Cardiac septum (tissue), 1 donor: ENCODE measurements at places on chromosomes 11 and 22.

DNA sequence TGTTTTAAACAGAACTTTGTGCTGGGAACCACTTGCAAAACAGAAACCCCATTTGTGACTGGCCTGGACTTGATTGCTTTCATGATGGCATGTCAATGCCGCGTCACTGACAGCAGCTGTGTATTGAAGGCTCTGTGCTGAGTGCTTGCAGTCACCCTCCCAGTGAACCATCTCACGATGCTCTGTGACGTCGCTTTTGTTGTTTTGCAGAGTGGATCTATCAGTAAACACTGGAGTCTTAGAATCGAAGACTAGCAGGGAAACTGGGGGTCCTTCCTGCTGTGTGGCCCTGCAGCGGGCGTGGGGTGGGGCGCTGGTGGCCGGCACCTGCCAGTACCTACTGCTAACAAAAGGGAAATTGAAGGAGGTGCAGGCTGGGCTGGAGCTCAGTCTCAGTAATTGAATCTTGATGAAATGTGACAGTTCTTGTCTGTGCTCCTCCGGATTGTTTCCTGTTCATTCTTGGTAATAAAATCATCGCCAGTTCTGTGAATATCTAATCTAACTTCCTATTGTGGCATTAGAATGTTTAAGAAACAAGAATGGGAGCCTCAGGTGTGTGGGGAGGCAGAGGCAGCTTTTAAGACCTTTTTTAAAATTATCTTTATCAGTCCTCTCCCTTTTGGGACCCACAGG is 50.5 kb upstream of the PARVG start:
- no peak for DNase-seq

DNA sequence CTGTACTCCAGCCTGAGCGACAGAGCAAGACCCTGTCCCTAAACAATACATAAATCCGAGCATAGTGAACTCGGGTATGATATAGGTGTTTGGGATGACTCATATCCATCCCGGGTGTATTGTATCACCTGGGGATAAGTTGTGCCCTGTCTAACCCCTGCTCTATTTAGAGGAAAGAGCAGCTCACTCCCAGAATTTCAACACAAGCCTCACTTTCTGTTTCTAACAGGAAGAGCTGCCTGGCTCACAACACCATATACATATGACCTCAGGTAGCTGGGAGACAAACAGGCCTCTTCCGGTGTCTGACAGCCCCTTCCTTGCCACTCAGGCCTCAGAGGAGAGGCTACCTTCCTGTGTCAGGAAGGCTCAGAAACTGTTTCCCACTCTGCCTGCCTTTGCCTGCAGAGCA is 9.9 kb upstream of the MICALL1 start:
- DNase-seq, result no peak

GRCh38 chr22:48712558-48713271 is 1115.0 kb downstream of the BRD1 start:
- peak; percentile 49 for DNase-seq

DNA sequence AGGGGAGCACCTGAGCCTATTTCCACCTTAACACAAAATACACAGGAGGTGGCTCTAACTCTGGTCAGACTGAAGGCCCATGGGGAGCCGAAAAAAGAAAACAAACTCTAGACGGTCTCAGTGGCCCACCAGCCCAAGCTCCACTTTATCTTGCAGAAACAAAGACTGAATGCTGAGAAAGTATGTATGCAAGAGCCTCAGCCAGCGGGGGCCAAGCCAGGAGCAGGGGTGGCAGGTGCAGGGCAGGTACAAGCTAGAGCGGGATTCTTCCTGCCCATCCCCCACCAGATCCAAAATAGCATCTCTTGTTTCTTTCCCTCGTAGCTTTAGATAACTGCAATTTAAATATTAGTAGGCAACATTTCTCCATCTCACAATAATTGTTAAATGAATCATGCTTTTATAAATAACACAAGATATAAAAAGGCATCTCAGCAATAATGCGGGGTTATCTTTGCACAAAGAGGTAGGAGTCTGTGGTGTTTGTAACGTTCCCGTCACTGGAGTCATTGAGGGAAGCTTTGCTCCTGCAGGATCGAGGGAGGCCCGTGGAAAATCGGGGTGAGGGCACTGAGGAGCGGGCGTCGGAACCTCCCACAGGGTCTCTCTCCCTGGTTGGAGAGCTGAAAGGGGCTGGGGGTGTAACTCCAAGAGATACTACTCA is 418.0 kb downstream of the SHANK2 start:
- no peak for DNase-seq

DNA sequence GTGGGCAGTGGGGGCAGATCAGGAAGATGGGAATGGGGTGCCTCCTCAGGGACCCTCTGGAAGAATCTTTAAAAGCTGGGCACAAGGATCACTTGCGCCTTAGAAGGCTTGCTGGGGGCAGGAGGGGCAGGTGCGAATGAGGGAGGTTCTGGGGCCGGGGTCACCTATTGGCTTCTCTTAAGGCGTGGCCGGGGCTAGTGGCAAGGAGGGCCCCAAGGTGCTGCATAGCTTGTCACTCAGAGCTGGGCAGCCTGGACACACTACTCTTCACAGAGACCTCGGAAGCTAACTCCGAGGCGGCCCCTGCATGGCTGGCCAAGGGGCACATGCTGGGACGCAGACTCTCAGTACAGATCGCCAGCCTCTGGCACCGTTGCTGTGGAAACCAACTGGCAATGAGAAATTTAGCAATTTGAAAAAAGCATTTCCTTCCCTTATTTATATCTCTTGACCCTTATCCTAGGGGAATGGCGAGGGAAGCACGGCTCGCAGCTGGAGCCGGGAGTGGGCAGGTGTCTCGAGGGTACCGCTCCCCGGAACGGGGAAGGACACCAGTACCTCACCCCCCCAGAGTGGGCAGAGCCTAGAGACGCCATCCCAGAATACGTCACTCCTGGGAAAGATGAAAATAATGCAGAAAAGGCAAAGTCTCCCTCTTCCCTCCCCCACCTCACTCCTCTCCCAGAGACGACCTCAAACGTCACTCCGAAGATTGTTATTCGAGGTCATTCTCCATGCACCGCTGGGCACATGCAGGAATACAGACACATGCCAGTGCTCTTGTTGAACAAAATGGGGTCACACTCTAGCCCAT is 188.1 kb downstream of the CTTN start:
- no peak for DNase-seq

DNA sequence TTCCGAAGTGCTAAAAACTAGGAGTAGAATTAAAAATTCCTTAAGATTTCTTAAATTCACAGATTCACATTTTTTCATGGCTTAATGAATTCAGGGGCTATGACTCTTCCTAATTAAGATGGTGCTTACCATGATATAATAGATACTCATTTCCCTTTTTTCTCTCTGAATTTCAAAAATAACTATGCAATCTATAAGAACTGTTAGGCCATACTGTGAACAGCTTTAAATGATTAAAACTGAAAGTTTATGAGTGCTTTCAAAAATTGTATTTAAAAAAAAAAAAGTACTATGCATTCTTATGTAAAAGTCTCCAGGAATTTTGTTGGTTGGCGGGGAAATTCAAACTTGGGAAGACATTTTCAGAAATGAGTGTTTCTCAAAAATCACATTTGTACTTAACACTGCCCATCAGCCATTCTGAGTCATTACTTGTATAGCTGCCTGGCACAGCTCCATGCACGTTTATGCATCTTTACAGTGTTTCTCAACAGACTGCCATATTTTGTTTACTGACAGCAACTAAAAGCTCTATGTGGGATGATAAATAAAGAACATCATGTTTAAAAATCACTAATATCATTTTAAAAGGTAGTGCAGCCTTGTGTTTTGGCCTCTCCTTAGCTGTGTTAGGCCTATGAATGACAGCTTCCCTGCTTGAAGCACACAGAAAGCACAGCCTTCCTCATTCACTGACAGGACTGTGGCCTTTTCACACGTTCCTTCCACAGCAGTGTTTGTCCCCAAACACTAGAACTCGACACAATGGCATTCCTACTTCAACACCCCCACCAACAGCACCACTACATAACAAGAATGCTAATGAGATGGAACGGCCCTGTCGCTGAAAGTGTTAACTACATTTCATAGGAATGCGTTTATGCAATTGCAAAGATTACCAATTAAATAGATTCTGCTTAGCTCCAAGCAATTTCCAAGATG is 131.4 kb downstream of the DCDC1 start:
- no peak for DNase-seq

GRCh38 chr11:44380009-44380313 is 70.0 kb upstream of the ALX4 start:
- no peak for DNase-seq

GRCh38 chr11:115776916-115777315 is 272.7 kb upstream of the CADM1 start:
- DNase-seq, result no peak

DNA sequence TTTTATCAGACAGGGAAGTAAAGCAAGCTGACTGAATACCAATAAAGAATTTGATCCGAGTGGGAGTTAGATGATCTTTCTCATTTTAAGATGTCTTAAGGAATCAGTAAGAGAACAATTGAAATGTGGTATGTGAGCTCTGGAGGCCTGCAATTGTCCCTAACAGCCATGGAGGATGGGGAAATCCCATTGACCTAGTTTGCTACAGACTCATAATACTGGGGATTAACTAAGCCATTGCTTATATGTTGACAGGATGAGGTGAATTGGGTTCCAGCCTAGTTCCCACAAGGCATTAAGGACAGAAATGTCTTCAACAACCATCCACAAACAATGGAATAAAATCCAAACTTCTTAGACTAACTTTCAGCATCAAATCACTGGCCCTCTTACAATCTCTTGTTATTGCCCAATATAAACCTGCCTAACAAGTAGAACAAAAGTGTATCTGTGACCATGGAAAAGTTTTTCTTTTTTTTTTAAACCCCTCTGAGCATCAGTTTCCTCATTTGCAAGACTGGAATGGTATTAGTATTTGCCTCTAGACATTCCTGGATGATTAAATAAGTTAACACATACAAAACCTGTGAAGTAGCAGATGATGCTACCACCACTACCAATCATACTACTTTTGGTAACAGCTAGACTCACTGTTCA is 773.2 kb downstream of the DLG2 start:
- DNase-seq, result no peak

GRCh38 chr11:134366254-134366653 is 34.5 kb downstream of the GLB1L2 start:
- no peak for DNase-seq

- DNase-seq, result no peak
These were observed 8.6 kb downstream of the TTLL8 start for GRCh38 chr22:50049299-50050195.

GRCh38 chr11:40062616-40063015 is 1396.8 kb downstream of the LRRC4C start:
- no peak for DNase-seq

GRCh38 chr11:44623341-44623730 is 57.9 kb downstream of the CD82 start:
- DNase-seq, result peak; percentile 76

DNA sequence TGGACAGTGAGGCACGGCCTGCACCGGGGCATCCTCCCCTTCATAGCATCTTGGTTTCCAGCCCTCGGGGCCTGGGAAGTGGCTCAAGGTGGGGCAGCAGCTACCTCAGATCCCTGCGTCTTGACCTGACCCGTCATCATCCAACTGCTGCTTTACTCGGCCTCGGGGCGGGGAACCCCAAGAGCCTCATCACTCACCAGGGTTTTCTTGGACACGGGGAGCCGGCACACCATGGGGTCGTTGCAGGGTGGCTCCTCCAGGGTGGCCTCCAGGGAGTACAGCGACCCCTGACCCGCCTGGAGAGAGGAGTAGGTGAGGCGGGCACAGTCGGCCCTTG is 651 bp downstream of the CTSF start:
- DNase-seq, result no peak

GRCh38 chr11:56473252-56473651 is at the start of gene OR5M3:
Gene OR5M3, minus strand, starts transcription at chr11:56473352. Its CDS starts 2,855 bp downstream, at chr11:56470497.
- DNase-seq, result no peak

DNA sequence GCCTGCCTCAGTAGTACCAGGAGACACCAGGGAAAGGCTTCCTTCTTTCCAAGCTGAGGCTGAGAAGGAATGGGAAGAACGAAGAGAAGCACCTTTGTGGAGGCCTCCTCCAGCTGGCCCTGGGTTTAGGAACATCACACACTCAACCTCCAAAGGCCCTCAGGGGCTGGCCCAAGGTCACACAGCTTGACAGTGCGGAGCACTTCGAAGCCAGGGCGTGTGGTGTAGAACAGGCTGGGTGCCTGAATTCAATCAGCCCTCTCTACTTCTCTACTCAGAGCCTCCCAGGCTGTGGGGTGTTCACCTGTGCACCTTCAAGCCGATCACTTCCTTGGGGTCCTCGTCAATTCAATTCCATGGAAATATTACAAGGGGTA is 727 bp upstream of the CSDC2 start:
- DNase-seq, result no peak

DNA sequence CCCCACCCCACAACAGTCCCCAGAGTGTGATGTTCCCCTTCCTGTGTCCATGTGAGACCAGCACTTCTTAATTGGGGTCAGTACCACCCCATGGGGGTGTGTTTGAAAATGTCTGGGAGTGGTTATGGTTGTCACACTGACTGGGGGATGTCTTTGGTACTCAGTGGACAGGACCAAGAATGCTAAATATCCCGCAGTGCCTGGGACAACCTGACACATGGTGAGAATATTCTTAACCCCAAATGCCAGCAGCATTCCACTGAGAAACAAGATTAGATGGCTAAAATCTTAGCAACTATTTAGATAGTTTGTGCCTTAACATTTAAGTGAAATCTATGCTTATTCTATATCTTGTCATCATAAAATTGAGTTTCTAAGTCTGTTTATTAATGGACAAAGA is 177.5 kb upstream of the ZBED5 start:
- no peak for DNase-seq

GRCh38 chr11:63610604-63611394 is 3.4 kb downstream of the PLAAT3 start:
- DNase-seq, result no peak

DNA sequence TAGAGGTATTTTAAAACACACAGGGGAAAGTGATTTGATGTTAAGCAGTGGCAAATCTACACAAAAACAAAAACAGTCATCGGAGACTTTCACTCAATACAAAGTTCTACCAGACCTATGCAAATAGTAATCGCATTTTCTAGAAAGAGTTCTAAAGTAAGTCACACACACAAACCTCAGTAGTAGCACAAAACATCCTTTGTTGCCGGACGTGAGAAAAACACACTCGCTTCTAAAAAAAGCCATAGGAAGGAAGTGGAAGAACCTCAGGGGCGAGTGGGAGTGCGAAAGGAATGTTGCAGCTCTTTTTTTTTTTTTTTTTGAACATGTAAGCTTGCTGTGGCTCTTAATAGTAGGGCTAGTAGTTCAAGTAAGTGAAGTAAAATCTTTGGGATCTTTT is 88.9 kb downstream of the MAML2 start:
- no peak for DNase-seq
